ENCODE measurements at places on chromosomes 4 and X. TPM values are rescaled to one million over a fixed set of nuclear protein-coding genes. Genes with fewer than 3 reads are reported as not detected.

The PABPC4L gene
- total RNA-seq: 2.2 TPM

The DCHS2 gene
- not detected for total RNA-seq

DNA sequence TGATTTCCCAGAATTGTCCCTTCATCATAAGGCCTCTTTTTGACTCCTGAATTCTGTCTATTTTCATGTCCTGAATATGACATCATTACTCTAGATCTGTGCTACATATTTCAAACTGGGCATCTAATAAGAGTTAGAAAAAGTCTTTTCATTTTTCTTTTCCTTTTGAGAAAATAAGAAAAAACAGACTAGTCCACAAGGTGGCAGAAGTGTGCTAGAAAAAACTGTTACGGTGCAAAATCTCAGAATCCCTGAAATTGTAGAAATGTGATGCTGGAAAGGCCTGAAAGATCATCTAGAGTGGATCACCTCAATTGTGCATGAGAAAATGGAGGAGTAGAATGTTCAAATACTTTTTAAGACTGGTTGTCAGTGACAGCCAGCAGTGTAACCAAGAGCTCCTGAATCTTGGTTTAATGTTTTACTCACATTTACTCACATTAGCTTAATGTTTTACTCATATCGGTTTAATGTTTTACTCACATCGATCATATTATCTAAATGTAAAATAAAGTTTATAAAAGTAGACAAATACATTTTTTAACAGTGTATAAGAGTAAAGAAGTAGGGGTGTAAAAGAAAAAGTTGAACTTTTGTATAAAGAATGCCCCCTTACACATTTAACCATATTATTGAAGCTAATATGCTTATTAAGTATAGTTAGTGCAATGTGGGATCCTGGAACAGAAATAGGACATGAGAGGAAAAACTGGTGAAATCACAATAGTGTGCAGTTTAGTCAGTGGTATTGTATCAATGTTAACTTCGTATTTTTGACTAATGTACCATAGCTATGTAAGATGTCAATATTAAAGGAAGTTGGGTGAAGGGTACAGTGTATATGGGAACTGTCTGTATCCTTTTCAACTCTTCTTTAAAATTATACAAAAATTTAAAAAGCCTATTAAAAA is 15.2 kb downstream of the ASB11 start:
- DNase-seq: peak; percentile 56

The ERAS gene
- not detected for total RNA-seq

- no peak for DNase-seq
These were observed 7.5 kb downstream of the P2RY4 start for GRCh38 chrX:70252491-70252890.

GRCh38 chr4:156677131-156677531 is 294.5 kb downstream of the PDGFC start:
- peak; percentile 40 for DNase-seq

The FAM156A gene
- 16.8 TPM for total RNA-seq

The IL3RA gene
- total RNA-seq: 0.09 TPM

- no peak for DNase-seq
These were observed 81.7 kb downstream of the MAD2L1 start for GRCh38 chr4:119984996-119985395.

GRCh38 chr4:155946486-155946885 is 7.2 kb downstream of the CTSO start:
- no peak for DNase-seq

The GAB3 gene
- 1.2 TPM for total RNA-seq

GRCh38 chrX:151711787-151712186 is 4.0 kb upstream of the FATE1 start:
- no peak for DNase-seq

- DNase-seq: peak; percentile 61
These were observed 57.3 kb upstream of the BCOR start for GRCh38 chrX:40154853-40155588.

DNA sequence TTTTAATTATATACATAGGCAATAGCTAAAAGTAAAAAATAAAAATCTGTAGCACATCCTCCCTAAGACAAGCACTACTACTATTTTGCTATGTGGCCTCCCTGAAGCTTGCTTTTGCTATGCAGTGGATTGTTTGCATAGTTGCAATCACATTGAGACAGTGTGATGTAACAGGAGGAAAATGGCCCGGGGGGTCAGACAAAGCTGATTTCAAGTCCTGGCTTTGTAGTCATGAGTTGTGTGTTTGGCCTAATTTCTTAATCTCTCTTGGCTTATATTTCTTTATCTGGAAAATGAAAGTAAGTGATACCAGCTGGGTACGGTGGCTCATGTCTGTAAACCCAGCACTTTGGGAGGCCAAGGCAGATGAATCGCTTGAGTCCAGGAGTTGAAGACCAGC is 166.6 kb downstream of the LHFPL1 start:
- DNase-seq: no peak

GRCh38 chrX:24920769-24921168 is 95.0 kb downstream of the ARX start:
- no peak for DNase-seq

DNA sequence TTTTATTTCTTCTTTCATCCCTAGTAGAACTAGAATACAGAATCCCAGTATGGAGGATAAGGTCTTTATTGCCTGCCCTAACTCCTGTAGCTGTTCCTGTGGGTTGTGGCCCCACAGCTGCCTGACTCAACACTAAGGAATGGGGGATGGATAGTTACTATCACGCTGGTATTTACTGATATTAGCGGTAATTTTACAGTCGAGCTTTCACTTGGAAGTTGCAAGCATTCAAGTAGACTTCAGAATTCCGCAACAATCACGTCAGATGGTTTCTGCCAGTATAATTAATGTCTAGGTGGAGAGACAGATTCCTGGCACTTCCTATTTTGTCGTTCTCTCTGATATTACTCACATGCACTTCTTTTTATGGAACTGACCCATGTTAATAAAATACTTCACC is 489.8 kb downstream of the PABPC4L start:
- peak; percentile 57 for DNase-seq

- peak; percentile 15 for DNase-seq
These were observed 108.3 kb upstream of the RPS6KA3 start for GRCh38 chrX:20374900-20375438.

GRCh38 chr4:122082661-122083060 is 69.5 kb upstream of the BLTP1 start:
- DNase-seq: no peak

- peak; percentile 31 for DNase-seq
These were observed 723 bp downstream of the WDFY3 start for GRCh38 chr4:84965553-84966381.

- DNase-seq: peak; percentile 48
These were observed at the start of gene BEX3 for GRCh38 chrX:103376118-103376978. TSS of gene BEX3 (plus strand) at chrX:103376538. CDS start at chrX:103377522, 984 bp downstream.

The TMSB15A gene
- not detected for total RNA-seq

GRCh38 chrX:48520976-48521352 is 644 bp upstream of the EBP start:
- DNase-seq: no peak

The WWC2 gene
- total RNA-seq: 47.0 TPM

DNA sequence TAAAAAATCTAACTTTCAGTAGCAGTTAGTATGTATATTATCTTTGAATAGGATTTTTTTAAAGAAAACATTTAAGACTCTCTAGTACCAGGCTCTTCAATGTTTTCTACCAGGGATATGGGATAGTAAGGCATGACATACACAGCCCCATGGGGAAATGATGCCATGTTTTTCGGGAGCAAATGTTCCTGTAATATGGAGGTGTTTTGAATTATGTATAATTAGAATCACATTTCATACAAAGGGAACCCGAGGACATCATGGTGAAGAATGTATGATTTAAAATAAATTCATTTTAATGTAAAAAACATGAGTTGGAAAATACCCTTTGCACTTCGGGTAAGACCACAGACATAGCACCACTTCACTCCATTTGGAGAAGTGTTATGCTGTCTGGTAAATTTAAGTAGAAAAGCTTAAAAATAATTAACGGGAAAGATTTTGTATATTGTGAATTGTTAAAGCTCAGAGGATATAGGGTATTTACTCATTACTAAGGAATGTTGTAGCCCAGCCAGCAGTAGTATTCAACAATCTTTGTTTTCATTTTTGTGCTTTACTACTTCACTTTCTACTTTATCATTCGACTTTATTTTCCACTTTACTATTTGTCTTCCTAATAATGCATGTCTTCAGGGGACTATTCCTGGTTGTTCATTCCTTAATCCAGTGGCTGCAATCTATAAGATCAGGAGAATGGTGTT is 2050.7 kb downstream of the ARAP2 start:
- peak; percentile 63 for DNase-seq

DNA sequence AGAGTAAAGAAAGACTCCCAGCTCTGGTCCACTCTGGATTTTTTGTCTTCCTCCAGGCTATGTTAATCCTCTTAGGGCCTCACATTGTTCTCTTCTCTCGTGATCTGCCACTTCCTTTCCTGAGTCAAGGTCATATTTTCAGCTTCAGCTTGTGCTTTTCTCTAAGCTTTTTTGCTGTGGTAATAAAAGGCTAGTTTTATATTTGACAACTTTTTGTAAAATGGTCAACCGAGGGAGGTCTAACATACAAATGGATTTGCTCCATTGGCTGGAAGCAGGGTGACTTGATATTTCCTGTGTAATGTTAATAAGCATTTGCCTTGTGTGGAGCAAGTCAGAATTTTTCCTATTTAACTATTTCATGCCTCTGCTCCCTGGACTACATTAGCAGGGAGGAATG is 239.7 kb downstream of the RAB28 start:
- DNase-seq: no peak
